NCI-H748 treated with DMSO at 0.1 percent for 48 hours (cell line): ENCODE measurements at places on chromosomes 5 and 9.

DNA sequence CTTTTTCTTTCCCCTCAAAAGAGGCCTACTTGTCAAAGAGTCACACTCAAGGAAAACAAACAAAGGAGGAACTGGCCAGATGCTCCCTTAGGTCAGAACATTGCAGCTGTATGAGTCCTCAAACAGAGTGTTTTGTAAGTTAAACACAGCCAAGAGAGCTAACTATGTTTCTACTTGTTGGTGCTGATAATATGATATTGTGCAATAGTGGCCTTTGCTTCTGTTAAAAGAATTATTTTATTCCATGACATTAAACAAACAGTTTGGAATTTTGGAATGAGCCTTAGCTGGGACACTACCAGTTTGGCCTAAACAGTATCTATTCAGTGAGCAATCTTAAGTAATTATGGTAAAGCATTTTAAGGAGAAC lies 56.0 kb upstream of the TPD52L3 start:
- no peak for DNase-seq

DNA sequence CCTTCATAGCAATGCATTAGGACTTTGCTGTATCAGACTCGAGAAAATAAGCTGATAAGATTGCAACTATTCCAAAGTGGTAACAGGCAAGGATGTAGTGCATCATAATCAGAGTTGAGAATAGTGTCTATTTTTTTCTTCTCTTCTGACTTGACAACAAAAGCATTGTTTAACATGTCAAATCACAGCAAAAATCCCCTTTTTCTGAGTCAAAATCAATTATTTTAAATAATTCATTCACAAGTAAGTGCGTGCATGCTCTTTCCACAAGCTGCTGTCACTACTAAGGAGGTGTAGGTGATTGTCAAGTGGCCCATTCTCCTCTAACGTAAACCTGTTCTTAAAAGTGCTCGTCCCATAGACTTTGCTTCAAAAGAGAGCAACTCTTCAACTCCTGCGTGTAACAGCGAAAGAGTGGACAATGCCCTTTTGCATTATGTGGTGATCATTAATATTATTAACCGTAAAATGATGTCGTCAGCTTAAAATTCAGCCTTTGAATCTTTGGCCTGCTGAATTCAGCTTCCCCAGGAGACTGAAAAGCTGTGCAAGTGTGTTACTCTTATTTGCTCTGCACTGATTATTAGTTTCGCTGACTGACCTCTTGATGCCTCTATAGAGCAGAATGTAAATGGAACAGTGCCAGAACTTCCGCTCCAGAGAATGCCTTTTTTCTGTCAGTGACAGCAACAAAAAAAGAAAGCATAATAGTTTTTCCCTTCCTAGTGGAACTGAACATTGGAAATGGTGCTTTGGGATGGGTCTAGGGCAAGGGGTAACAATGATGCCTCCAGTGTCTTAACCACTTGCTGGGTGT lies 680.8 kb upstream of the SEMA6A start:
- DNase-seq: no peak

DNA sequence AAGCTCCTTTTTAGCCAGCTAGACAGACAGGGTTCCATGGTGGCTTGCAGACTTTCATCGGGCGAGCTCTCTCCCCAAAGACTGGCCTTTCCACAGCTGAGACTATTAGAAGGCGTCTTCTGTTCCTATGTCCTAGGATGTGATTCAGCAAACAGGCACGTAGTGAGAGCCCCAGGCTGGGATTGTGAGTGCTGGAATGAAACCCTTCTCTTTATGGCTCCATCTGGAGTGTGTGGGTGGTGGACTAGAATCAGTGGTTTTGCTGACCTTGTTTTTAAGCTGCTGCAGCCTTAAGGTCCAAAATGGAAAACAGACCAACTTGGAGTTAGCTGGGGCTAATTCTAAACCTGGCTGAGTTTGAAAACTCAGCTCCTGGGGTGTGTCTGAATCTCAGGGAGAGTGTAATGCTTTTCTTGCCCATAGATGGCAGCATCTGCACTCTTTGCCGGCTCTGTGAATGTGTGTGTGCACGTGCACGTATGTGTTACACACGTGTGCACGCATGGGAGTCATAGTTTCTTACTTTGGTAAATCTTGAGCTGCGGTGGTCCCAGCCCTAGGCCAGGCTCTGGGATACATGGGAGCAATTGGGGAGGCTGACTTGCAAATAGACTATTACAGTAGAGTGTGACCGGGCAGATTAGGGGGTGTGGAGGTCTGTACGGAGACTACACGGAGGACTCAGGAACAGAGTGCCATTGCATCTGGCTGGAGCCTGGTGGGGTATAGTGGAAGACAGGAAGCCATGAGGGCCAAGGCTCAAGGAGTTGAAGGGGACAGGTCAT lies 10.7 kb downstream of the GSN start:
- DNase-seq: peak; percentile 6

- no peak for DNase-seq
These were observed 110.8 kb downstream of the ADRB2 start for GRCh38 chr5:148937239-148937638.

DNA sequence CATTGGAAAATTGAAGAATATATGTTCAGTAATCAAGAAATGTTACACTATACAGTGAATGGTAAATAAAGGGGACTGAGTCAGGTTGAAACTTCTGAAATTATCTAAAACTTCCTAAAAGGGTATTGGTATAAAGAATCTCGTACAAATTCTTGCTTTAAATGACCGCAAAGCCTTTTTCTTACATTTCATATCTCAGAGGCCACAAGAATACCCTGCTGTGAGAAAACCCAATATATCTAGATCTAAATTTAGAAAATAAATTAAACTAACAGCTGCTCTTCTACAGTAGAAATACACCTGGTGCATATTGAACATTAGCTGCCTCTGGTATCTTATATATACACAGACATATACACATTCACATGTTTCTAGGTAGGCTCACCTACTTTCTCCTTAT lies 221.7 kb downstream of the PCSK5 start:
- no peak for DNase-seq

DNA sequence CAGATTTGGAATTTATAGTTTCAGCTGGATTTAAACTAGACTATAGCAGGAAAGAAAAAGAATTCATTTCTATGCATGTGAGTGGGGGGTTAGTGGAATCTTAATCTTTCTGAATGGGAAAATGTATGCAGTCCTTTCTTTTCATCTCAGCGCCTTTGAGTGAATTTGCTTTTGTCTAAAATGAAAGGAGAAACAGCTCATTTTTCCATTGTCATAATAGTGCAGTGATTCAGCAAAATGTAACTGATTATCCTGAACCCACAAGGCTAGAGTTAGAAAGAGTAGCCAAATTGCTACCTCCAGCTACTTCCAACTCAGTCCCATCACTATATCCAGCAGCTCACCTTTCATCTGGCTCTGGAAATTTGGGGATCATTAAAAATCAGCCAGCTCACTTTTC lies 134.4 kb downstream of the ADAMTSL1 start:
- no peak for DNase-seq

DNA sequence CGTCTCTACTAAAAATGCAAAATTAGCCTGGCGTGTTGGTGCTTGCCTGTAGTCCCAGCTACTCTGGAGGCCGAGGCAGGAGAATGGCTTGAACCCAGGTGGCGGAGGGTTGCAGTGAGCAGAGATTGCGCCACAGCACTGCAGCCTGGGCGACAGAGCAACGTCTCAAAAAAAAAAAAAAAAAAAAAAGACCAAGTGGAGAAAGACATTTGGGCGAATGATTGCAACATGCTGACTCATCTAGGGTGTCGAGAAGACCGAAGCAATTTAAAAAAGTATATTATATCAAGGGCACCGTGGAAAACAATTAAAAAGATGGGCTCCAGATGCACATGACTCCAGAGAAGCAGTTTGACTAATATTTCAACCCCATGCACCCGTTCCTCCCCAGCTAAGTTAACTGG lies 9.2 kb downstream of the KLF4 start:
- DNase-seq: no peak

- DNase-seq: no peak
These were observed 2.7 kb downstream of the GZMA start for GRCh38 chr5:55104946-55105701.

DNA sequence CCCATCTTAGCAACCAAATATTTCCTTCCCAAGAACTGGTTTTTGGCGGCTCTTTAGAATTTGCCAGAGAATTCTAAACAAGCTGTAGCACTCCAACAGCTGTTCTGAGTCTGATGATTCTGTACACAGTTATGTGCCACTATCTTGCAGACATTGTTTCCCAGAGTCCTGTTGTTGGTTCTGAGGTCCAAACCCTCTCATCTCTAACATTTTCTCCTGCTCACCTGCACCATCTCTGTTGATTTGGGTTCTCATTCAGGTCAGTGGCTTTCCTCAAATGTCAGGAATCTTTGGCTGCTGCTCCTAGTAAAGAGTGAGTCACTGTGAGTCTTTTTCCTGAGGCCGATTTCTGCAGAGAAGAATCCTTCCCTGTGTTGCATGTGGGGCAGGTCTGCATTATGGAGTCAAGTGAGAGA lies 50.0 kb downstream of the CAMSAP1 start:
- DNase-seq: no peak

DNA sequence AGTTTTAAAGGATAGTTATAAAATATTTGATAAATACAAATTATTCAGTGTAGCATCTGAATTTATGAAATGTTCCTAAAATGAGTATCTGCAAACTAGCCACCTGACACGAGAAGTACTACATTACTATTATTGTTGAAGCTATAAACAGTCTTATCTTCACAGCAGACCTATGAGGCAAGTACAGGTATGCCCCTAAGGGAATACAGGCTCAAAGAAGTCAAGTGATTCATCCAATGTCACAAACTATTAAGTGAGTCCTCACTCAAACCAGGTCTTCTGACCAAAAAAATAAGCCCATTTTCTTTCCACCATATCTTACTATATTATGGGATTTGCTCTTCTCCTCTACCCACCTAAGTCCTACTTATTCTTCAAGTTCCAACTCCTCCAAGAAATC lies 28.7 kb downstream of the STRBP start:
- no peak for DNase-seq

- DNase-seq: no peak
These were observed 474.2 kb downstream of the GADD45G start for GRCh38 chr9:90078988-90079421.

DNA sequence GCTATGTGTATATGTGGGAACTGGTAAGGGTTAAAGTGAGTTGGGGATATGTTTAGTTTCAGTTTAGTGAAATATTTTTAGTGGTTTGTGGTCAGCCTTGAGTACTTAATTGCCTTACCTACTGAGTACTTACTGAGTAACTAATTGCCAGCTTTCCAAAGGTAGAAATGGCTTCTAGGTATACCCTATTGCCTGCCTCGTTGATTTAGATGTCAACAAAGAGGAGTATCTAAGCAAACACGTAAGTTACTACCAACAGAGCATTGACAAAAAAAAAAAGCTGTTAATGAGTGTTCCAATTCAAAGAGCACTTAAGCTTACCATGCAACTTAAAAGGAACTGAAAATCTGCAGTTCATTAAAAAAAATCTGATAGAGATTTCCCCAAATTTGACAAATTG lies 8.8 kb downstream of the ATP10B start:
- DNase-seq: peak; percentile 13

DNA sequence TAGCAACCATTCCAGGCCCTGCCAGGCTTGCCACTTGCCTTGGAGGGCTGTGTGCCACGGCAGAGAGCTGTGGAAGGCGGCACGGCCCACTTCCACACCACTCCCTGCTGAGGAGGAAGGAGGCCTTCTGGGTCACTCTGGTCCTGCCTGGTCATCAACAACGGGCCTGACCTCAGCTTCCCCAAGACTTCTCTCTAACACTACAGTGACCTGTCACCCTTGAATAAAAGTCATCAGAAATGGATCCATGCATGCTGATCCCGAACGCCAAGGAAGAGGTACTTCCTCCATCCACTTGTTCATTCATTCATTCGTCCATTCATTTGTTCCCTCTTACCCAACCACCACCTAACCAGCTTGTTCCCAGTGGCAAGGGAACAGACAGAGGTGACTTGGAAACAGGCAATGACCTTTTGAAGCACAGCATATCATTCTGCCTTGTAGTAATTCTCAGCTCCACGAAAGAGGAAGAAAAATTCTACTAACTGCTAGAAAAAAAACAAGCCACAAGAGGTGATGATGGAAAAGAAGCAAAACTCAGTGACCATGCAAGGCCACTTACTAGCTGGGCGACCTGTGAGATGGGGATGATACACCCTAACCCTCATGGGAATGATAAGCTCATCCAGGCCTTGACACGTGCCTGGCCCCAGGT lies 58.6 kb downstream of the STK10 start:
- no peak for DNase-seq

GRCh38 chr5:76449606-76450005 lies 46.5 kb downstream of the IQGAP2 start:
- no peak for DNase-seq

DNA sequence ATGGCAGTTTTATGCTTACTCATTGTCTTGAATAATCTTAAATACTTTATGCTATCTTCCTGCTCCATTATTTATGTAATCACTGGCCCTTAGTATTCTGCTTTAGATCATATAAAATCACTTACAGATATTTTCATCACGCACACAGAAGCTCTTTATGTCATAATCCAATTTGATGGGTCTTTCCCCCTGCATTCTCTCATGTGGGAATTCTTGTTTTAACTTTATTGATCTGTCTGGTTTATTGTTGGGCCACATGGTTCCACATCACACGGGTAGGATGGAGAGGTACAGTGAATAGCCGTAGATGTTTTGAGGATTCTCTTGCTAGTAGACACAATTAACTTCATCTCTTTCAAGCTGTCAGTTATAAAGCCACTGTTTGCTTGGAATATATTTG lies 27.0 kb downstream of the PLPPR1 start:
- DNase-seq: no peak

- no peak for DNase-seq
These were observed 98.0 kb downstream of the SLC25A46 start for GRCh38 chr5:110836851-110837250.

GRCh38 chr5:73615947-73616346 lies 10.0 kb upstream of the ARHGEF28 start:
- DNase-seq: no peak

DNA sequence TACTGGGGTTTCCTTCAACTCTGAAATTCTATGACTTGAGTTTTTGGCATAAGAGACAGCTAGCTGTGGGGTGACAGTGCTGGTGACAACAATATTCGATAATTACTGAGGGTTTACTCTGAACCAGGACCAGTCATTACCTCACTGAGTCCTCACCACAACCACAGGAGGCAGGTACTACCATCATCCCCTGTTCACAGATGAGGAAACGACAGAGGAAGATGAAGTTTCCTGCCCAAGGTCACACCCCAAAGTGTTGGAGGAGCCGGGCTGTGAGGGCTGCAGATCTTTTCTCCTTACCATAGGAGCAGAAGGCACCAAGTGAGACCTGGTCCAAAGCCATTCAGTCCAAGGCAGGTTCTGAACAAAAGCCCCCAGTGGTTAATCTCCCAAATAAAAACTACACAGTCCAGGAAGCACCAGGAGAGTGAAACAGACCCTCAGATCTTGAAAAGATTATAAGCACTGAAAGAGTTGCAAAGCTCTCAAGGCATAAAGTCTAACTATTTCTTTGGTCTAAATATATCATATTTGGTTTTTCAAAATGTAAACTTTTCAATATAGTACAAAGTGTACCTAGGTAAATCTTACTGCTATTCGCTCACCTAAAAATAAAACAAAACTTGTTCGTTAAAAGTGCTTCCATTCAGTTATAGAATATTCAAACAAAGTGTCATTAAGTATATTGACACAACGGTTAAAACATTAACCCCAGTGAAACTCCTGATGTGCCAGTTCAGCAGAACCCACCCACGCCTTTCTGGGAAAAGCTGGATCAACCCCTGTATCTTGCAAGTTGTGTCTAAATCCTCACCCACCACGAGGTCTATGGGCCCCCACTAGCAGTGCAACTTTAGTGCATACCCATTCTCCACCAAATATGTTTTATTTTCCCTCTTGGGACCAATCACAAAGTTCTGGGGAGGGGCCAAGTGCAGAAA lies 82.6 kb upstream of the EQTN start:
- no peak for DNase-seq

GRCh38 chr5:26948921-26949320 lies 89.5 kb downstream of the CDH9 start:
- DNase-seq: no peak
